ENCODE measurements at places on chromosomes 1 and 21.

- peak; percentile 33 for DNase-seq
Measured at GRCh38 chr21:40466893-40467483, 380.0 kb downstream of the DSCAM start.

DNA sequence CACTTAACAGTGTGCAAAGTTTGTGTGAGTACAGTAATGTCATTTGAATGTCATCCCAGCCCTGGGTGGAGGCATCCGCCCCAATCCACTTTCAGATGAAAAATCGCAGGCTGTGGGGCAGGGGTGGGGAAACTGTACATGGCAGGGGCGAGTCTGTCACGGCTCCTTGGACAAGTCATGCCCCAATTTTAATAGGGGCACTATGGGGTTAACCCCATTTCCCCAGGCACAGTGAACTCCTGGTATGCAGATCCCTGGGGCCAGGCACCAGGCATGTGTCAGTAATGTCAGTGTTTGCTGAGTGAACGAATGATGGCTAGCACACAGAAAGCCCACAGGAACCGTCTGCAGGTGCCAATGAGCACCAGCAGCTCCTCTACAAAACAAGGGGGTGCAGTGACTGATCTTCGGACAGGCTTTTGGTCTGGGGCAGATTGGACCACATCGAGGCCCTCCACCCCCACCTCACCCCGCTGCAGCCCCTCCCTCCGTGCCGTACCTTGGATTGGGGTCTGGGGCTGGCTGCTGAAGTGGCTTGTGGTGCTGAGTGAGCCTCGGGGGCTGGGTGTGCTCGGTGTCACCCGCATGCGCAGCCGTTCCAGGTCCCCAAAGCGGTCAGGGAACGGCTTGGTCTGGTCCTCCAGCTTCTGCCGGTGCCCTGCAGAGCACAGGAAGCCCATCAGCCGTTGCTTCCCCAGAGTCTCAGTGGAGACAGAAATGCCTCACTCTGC lies 23.2 kb downstream of the RUNX3 start:
- DNase-seq = no peak

GRCh38 chr1:79133774-79134364 lies 127.3 kb upstream of the ADGRL4 start:
- no peak for DNase-seq

DNA sequence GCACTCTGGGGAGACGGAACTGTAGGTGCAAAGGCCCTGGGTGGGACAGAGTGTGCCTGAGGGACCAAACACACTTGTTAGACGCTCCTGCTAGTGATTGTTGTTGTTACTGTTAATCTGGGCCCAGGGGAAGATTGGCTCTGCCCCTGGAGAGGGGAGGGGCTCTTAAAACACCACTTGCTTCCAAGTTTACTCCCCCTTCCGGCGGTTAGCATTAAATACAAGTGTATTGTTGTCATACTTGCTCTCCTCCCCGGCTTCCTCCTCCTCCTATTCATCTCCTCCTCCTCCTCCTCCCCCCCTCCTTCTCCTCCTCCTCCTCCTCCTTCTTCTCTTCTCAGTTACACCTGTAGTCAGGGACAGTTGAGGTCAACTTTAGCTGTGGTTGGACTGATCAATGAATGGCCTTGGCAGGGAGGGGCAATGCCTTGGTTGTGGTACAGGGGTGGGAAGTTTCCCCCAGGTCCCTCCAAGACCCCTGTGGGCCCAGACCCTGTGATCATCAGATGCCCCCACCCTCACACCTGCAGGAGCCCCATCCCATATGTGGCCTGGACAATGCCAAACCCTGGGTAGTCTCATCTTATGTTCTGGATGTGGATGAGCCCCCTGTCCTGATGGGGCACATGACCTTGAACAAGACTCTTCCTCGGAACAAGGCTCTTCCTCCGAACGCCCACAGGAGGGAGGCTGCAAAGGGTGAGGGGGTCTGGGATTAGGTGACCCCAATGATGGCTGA lies 217.3 kb downstream of the PTPRU start:
- DNase-seq = peak; percentile 70

DNA sequence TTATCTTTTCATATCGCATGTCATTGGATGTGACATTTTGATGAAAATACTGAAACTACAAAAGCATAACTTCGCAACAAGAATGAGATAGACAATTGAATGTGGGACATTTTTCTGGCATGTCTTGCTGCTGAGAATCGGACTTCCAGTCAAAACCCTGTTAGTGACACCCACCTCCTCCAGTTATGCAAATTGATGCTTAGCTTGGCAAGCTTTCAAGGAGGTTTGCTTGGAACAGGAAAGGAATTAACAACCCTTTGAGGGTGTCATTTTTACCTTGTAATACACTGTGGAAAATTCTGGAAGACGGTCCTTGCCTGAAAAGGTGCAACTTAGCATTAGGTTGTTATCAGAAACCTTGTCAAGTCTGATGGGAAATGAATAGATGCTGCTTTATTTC lies 38.8 kb upstream of the FAM3B start:
- DNase-seq = no peak

- DNase-seq = peak; percentile 84
Measured at GRCh38 chr1:172826096-172826741, 167.3 kb downstream of the FASLG start.
